Activated CD4-positive, alpha-beta T cell treated with anti-CD3 and anti-CD28 coated beads for 24 hours (primary cell): ENCODE measurements at places on chromosomes 1 and 21.
A peak's percentile ranks its signal among the peaks of the same experiment; 100 is the strongest.

GRCh38 chr1:109388208-109388711, 9.5 kb downstream of the SORT1 start:
- no peak for DNase-seq

GRCh38 chr1:232196042-232196441, 433.9 kb downstream of the SIPA1L2 start:
- DNase-seq: no peak

DNA sequence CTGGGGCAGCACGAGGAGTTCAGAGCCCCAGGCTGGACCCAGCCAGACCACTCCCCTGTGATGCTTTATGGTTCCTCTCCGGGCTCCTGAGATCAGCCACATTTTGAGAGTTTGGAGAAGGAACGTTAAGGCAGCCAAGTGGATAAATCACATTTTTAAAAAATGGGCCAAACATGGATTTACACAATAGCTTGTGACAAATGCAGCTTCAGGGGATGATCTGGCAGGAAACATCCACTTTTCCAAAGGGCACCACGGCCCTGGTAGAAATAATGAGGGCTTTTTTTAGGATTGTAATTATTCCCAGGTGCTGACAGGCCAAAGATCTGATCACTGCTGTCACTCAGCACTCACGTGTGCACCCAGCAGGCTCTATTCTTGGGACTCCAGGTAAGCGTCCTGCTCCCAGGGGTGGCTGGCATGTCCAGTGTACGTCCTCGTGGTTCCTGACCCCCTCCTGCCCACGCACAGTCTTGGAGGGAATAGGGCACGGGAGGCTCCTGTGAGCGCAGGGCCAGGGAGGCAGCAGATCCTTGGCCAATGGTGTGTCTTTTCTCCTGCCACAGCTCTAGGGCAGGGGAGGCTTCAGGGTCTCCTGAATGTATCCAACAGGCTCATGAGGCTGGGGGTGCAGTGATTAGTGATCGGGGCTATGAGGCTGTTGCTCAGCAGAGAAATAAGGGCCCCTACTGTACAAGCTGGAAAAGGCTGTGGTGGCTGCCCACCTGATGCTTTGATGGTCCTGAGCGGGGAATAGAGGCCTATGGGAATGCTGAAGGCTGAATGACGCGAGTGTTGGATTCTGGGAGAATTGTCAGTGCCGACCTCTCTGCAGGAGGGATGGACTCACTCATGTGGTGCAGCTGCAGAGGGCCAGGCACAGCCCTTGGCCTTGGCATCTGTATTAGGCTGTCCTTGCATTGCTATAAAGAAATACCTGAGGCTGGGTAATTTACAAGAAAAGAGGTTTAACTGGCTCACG, 415.7 kb downstream of the PTPRU start:
- no peak for DNase-seq

DNA sequence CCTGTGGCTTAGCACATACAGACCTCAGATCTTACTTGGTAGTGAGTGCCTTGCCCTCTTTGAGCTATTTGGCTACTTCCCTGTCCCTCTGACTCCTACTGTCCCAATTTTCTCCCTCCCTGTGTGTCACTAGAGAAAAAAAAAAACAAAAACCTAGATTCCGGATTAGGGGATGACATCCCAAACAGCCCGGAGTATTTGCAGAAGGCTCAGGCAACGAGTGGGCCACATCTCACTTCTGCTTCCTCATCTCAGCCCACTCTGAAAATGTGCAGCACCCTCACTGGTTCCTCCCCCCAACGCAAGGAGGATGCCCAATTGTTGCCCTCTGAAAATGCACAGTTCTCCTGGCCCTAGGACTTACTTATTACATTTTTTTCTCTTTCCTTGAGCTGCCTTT, 4.9 kb downstream of the NHLH1 start:
- no peak for DNase-seq

- no peak for DNase-seq
Observed at GRCh38 chr1:1387098-1388077, 11.7 kb downstream of the CCNL2 start.

- no peak for DNase-seq
Observed at GRCh38 chr1:48807554-48808260, 31.0 kb upstream of the BEND5 start.

GRCh38 chr1:211375949-211376348, 49.3 kb downstream of the TRAF5 start:
- DNase-seq: no peak

GRCh38 chr1:221778535-221779142, 36.8 kb upstream of the DUSP10 start:
- no peak for DNase-seq

DNA sequence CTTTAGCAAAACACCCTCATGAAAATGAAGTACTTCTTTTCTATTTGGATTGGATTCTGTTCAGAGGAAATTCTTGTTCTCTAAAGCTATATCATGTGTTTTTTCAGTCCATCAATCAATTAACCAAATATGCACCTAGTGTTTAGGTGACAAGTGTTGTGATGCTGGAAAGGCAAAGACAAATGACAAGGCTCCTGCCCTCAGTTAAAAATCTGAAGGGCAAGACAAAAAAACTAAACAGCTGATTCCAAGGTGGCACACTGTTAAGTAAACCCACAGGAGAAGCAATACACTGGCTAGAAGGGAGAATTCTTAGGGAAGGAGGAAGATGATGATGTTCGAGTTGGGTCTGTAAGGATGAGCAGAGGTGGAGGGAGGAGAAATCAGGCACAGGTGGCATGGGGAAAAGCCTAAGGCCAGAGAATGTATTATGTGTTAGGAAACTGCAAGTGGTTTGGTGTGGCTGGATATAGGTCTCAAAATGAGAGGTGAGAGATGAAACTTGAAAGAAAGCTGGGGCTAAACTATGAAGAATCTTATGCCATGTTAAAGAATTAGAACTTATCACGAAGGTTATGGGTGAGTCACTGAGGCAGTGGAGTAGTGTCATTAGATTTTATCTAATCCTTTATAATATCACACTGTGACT, 51.8 kb upstream of the GFI1 start:
- peak; percentile 19 for DNase-seq

- DNase-seq: no peak
Observed at GRCh38 chr1:100832694-100833428, 61.8 kb downstream of the EXTL2 start.

DNA sequence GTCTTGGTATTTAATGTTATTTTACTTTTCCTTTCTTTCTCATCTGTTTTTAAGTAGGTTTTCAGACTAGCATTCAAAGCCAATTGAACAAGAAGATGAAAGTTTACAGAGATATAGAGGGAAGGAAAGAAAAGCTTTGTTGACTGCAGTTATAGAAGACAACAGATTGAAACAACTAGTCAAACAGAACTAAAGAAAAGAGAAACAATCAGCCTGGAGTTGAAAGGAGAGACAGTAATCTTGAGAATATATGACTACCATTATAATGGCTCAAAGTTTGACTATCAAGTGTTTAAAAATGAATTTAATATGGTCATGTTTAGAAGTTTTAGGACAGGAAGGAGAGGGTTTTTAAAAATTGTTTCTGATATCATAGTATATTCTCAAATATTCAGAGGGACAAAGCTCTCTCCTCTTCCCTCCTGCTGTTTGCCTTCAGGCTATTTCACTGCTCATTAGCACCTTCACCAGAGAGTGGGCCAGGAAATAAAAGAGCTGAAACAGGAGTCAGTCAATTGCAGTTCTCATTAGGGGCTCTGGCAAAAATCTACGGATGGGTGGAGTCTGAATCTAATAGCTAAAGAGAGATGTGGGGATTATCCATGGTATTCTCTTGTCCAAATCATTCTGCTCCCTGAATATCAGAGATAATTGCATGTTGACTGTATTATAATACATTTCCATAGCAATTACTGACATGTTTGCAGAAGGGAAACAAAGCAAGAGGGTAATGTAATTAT, 577.8 kb downstream of the BRINP3 start:
- no peak for DNase-seq

DNA sequence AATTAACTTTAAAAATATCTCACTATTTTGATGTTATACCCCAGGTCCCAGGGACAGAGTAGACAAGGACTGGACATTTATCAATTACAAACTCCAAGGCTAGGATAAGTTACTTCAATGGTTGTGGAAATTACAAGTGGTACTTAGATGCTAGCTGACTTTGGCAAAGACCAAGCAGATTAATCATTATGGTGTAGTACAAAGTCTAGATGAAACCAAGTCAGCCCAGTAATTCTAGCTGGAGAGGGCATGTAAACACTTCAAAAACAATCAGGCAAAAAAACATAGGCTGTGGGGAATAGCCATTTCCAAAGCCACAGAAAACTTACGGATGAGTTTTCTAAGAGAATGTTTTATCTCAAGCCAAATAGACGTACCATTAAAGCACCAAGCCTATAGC, 124.5 kb downstream of the TSEN15 start:
- no peak for DNase-seq

DNA sequence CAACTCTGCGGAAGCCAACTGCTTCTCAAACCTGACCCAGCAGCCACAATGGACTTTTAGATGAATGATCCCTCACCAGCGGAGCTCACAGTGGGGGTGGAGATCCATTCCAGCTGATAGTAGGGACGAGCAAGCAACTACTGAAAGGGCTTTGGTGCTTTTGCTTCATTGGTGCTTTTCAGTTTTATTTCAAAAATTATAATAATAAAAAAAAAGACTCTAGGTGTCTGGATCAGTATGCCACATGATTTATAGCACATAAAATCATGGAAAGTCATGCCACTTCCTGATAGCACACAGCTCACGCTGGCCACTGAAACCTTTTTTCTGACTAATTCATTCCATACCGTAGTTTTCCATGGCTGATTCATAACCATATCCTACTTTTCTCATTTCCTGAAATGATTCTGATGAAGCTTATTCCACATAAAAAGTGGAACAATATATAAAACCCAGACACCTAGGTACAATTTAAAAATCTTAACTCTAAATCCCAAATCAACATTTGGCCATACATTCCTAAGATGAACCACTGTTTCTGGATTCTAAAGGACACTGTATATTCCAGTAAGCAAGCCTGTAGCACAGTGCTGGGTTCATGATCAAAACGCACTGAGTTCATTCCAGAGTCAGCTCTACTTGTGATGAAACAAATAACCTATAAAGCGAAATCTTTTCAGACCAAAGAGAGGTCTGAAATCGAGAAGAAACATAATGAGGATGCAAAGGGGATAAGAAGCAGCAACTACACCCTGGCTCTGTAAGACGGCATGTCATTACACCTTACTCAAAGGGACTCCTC, 41.3 kb upstream of the KCNE1 start:
- DNase-seq: no peak

- no peak for DNase-seq
Observed at GRCh38 chr1:235588916-235589515, 60.6 kb downstream of the GNG4 start.

GRCh38 chr1:114274621-114275317, 121.1 kb upstream of the SYT6 start:
- no peak for DNase-seq

DNA sequence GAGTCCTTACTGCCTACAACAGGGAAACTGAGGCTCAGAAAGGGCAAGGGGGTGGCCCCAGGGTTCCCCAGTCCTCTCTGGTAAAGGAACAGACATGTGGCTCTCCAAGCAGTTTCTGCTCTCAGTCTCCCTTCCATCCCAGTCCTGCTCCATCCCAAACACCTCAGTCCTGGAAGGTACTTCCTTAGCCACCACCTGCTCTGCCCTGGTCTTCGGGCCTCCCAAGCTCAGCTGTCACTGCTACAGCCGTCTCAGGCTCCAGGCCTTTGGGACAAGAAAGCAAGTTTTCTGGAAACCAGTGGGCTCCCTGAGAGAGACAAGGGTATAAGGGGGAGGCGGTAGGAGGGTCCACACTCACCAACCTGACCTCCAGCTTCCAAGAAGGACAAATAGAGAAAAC, 23.1 kb upstream of the ADGRB2 start:
- DNase-seq: no peak

DNA sequence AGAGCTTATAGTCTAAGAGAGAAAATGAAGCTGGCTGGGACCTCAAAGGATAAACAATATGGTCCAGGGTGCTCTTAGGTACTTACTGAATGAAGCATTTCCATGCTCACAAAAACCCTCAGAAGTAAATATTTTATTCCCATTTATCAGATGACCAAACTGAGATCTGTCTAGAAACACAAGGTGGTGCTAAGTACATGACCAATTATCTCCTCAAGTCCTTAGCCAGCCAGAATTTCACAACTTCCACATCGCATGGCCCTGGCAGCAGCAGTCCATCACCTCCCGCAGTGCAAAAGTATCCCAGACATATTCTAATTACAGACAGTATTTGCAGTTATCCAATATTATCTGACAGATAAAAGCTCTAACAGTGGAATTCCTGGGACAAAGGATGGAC, 321.7 kb upstream of the PROX1 start:
- DNase-seq: no peak

- no peak for DNase-seq
Observed at GRCh38 chr21:41483415-41483814, 24.5 kb downstream of the TMPRSS2 start.

DNA sequence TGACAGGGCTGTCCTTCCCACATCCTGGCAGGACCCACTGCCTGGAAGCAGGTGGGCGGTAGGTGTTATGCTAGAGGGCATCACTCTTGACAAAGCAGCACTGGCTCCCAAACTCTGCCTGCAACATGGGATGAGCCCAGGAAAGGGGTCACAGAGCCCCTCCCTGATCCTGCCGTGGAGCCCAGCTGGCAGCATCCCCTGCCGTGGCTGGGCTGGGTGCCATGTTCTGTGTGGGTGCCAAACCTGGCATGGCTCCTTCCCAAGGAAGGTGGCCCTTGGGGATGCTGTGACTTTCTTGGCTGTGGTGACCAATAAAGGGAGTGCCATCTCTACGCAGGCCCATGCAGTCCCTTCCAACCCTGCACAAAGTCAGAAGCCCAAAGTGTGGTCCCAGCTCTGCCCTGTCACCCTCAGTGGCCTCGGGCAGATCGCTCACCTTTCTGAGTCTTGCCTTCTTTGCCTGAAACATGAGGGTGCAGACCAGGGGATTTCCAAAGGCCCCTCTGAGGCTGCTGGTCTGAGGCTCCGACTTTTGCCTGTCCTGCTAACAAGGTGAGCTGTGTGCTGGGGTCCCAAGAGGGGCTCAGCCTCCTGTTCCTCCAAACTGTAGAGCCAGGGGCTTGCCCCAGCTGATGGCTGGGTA, 6.0 kb downstream of the CDK18 start:
- DNase-seq: no peak

- DNase-seq: no peak
Observed at GRCh38 chr1:205294175-205294917, 27.2 kb downstream of the NUAK2 start.

DNA sequence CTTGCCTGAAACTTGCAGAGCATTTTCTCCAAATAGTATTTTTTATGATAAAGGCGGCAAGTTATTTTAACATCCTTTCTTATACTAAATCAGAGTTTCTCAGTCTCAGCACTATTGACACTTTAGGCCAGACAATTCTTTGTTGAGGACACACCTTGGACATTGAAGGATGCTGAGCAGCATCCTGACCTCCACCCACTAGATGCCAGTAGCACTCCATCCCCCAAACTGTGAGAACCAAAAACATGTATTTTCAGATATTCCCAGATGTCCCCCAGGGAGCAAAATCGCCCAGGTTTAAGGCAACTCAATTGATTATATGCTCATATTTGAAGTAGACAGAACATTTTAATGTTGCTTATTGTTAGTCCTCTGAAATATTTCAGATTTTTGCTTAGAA, 299.4 kb downstream of the ZP4 start:
- no peak for DNase-seq
